NCI-H1694 (cell line): ENCODE measurements at places on chromosomes 2 and 18.

DNA sequence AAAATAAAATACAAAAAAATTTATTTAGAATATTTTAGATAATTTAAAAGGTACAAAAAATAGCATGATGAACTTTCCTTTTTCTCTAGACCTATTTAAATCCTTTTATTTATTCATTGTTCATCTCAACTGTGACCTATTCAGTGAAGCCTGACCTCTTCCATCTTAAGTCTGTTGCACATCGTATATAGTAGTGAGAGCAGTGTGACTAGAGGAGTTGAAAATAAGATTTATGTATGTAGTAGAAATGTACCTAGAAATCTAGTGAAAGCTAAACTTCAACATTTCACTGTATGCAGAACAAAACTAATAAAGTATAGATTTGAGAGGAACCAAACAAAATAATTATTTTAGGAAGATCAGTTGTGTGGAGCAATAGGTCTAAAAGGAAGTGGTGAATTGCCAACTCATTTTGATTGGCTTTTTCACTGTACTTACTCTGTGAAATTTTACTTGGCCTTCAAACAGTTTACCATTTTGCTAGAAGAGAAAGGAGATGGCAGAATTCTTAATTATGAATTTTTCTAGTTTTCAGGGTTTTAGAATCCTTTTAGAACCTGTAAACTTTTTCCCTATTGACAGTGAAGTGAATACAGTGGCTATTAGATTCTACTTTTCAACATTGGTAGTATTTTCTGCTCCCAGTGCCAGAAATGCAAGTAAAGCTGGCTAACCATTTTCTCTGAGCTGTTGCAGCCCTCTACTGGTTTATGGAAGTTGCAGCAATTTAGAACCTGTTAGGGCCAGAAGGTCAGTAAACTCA, 11.0 kb downstream of the ANKRD12 start:
- DNase-seq: peak; percentile 24

DNA sequence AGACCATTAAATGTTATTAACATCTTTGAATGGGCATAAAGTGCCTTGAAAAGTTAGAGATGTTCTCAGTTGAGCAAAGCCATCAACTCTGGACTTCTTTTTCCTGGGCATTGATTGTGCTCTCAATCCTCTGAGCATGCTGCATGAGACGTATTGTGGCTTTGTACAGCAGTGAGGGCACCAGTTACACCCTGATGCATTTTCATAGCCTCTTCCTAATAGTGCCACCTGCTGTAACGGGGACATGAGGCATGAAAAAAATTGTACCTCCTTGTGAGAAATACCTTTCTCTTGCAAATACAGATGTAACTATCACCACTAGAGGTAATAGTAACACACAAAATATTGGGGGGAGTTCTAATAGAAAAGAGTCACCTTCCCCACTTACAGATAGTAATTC, 697.5 kb downstream of the TMEM182 start:
- peak; percentile 8 for DNase-seq

DNA sequence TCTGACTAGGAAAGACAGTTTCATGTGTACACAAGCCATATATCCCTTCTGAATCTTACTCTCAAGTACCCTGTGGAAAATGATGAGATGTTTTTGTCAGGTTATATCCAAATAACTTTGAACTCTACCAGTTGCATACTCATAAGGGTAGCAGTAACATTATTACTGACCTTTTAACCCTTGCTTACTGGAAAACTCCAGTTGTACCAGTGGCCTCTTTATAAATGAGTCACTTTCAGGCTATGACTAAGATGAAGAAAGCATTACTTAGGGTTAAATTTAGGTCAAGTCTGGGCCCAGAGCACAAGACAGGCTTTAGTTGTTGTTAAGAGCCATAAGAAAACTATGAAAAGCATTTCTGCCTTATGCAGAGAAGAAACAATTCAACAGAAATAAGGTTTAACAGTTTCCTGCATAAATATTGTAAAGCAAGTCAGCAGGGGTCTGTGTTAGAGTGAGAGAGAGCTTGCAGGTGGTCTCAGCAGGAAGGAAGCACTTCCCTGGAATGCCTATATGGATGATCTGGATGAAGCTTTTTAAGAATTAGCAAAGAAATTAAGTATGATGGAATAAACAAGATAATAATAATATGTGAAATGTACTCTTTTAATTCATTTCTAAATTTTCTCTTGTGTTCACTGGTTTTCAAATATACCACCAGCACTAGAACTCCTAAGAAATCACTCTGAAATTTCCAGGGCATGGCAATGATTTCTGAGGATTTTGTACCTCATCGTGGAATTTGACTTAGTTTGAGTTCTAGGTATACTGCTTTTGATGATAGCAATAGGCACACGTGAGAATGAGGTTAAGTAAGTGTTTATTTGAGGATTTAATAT, 126.6 kb downstream of the UBE2E3 start:
- no peak for DNase-seq

DNA sequence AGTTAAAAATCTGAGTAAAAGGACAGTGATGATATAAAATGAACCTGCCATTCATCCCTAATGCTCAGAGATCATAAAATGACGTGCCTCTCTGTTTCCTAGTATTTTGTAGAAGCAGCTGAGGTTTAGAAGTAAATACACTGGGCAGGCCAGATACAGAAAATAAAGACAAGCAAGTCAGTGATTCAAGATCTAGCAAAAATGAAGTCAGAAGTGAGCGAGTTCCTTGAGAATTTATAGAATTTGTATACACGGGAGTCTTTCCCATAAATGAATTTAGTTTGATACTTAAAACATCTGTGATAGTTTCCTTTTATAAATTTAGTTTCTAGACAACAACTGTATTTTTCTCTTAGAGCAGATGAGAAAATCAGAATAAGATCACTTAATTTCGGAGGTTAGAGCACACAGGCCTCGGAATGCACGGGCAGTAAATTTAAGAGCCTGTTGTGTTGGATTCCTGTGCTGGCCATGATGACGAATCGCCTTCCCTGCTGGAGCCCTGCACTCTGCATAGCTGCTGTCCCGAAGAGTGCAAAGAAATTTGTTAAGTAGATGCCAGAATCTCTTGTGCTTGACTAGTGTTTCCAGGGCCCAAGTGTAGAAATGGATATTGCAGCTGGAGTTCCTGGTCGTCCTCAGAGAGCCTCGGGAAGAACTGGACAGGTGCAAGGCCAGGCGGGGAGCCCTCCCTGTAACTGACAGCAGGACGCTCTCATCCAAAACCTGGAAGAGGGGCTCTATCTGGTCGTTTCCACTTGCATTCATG, 83.7 kb upstream of the RBM44 start:
- DNase-seq: no peak

- no peak for DNase-seq
Observed at GRCh38 chr2:64637931-64638330, 15.8 kb downstream of the SERTAD2 start.

- DNase-seq: no peak
Observed at GRCh38 chr2:24016376-24016761, 6.5 kb downstream of the MFSD2B start.

DNA sequence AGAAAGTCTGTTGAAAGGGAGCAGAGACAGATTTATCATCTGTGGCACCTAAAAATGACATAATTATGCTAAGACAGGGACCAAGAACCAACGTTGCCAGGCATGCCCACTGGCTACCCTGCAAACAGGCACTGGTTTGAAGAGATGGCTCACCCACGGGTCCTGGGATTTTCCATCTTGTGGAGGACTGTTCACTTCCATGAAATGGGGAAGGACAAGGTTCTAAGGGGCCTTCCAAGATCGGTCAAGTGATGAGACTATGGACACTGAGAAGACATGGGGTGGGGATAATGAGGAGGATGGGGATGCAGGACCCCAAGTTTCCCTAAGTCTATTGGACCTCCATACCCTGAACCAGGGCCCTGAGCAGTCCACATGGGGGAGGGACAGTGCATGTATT, 18.9 kb downstream of the LGALSL start:
- DNase-seq: no peak

DNA sequence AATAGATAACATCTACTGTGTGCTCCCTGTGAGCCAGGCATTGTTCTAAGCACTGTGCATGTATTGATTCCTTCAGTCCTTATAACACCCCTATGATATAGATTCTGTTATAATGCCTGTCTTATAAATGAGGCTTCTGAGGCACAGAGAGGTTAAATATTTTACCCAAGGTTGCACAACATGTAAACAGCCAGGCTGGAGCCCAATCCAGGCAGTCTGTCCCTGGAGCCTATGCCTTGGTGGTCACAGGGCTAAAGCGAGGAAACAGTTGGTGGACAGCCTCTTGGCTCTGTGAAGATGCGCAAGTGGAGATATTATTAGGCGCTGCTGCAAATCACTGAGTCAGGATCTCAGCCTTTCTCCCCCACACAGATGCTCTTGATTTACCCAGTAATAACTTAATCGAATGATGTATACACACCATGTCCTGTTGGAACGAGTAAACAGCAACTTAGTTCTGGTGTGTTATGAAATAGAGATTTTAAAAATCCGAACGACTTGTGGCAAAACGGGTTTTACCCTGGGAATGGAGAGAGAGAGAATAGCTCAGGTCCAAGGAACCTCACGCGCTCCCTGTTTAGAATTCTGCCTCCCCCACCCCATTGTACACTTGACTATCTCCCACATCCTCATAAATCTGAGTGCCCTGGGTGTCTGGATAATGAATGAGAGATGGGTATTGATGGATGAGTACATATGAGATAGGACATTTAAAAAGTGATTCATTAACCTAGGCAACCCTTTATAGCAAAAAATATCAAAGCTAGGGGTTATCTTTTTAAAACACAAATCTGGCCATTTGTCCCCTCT, 231.9 kb downstream of the BCL2 start:
- no peak for DNase-seq

GRCh38 chr18:73647391-73647790, 500.2 kb downstream of the FBXO15 start:
- DNase-seq: no peak

- DNase-seq: no peak
Observed at GRCh38 chr2:9596621-9597311, 34.0 kb downstream of the YWHAQ start.

GRCh38 chr2:25082002-25082622, 40.2 kb downstream of the EFR3B start:
- no peak for DNase-seq

- no peak for DNase-seq
Observed at GRCh38 chr2:33214436-33214835, 262.0 kb upstream of the RASGRP3 start.

DNA sequence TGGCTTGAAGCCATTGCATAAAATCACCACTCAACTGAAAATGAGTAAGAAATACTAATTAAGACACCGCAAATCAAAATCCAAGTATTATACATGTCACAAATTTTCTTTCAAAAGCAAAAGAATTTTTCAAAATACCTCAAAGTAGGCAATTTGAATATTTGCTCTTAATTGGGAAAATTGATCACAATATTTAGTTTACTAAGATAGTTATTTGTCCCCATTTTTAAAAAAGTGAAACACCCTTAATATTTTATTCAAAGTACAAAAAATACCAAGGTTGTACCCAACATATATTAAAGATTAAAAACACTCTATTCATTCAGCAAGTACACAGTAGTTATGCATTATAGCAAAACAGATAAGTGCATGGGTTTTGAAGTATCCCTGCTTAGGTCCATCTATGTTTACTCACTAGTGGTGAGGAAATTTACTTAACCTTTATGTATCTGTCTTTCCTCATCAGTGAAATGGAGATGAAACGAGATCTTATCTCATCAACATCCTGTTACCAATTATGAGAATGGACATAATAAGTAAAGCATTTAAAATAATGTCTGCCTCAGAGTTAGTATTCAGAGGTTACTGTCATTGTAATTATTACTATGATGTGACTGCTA, 35.1 kb downstream of the VPS54 start:
- no peak for DNase-seq
